ENCODE measurements at places on chromosomes 12 and 14.

DNA sequence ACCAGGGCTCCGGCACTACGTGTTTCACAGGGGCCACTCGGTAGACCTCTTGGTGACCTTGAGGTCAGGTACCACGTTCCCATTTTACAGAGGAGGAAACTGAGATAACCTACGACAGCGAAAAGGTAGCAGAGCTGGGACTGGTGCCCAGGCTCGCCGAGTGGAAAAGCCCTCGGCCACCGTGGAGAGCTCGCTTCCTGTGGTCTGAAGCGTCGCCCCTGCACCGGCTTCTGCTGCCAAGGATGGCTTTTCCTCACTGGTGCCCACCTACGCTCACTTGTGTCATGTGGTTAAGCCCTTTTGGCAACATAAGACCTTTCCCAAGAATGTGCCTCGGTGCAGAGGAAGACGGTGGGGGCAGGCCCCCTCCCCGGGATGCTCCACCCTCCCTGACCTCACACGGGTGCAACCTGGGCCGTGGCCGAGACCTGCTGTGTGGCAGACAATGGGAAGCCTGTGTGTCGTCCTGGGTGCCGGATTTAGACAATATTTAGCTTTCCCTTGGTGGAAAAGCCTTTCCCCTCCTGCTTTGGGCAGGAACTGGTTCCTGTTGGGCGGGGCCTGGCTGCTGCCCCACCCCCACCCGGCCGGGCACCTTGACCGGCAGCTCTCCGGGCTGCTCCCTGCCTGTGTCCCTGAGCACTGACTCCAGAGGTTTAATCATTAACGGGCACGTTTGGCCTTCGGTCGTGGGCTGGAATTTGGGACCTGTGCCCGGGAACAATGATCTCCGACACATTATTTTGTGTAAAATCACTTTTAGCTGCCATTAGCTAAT is 32.4 kb upstream of the PPP1R13B start:
- peak; percentile 66 for DNase-seq

DNA sequence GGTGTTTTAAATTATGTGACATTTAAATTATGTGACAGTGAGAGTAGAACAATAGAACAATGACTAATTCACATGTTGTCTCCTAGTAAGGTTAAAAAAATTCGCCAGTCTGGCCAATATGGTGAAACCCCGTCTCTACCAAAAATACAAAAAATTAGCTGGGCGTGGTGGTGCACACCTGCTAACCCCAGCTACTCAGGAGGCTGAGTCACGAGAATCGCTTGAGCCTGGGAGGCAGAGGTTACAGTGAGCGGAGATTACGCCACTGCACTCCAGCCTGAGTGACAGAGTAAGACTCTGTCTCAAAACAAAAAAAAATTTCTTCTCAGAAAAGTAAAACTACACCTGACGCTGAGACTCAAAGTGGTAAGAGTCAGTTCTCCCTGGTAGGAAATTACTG is 2.7 kb downstream of the CS start:
- no peak for DNase-seq

DNA sequence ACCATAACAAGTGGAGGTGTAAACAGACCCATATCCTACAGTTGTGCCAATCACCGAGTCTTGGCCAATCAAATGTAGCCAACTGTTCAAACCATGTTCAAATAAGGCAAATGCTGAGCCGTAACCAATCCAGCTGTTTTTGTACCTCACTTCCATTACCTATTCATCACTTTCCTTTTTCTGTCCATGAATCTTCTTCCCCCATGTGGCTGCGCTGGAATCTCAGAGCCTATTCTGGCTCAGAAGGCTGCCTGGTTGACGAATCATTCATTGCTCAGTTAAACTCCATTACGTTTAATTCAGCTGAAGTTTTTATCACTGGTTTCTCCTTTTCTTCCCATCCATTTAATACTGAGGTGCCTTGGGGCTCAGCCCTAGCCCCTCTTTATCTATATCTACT is 71.1 kb downstream of the TBC1D30 start:
- no peak for DNase-seq

DNA sequence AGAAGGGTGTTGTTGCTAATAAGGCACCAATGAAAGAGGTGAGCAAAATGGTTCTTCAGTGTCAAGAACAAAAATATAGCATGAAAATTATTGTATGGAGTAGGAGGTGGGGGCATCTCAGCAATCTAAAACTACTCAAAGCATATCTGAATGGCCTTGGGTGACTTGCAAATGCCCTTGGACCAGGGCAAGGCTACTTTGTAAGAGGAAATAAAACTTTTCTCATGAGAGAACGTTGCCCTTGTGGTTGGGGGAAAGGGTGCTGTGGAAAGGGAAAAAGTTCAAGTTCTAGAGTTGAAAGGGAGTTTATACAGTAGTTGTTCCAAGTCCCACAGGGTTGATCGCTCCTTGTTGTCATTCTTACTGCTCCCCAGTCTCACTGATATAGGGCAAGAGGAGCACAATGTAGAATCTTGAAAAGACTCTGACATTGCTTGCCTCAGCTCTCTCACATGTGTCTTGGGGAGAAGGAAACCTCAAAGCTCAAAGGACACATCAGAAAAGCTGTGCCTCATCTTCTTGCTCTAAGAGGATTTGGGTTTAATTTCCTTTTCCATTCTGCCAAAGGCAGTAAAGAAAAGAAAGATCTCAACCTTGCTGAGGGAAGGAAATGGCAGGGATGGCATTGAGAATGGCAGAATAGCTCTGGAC is 270.5 kb downstream of the DUSP6 start:
- DNase-seq: no peak

DNA sequence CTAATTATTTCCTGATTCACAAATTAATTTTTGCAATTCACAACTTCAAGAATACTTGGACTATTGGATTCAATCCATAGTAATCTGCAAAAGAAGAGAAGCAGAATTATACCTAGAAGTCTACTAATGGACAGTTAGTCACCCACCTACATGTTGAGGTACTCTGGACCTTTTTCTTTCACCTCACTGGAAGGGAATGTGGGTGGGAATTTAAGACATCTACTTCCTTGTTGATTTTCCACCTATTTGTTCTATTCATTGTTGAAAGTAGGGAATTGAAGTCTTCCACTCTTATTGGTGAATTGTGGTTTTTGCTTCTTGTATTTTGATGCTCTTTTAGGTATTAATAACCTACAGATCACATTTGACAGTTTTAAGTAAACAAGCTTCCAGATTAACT is 11.0 kb downstream of the RESF1 start:
- no peak for DNase-seq

DNA sequence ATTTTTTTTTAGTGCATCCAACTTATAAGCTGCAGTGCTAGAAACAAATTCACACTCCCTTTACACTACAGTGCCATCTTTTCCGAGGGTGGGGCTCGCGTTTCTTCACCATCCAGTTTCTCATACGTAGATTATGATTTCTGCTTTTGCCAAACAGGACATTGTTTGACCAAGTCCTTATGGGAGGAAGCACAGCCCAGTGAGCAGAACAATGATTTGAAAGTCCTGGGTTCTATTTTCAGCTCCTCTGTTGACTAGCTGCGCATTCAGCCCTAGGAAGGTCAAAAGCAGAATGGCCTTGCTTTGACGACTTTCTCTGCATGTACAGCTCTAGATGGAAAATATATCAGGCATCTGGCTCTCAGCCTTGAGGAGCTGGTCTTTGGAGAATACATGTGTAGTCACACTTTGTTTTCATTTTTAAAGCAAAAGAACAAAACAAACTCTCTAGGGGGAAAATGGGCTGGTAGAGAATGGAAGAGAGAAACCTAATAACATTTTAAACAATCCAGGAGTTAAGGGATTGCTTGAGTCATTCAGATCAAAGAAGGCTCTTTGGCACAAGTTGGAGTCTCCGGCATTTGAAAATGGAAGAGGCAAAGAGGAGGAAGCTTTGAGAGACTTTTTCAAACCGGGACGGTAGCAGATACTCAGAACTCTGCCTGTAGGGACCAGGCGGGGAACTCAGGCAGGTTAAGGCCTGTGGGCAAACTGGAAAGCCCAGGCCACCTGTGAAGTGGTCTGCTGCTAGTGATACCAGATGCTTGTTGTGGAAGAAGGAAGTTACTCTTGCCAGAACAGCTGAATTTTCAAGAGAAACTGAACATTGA is 257.3 kb upstream of the PLEKHG7 start:
- DNase-seq: no peak

GRCh38 chr12:75706786-75707605 is 195.6 kb upstream of the KRR1 start:
- no peak for DNase-seq

DNA sequence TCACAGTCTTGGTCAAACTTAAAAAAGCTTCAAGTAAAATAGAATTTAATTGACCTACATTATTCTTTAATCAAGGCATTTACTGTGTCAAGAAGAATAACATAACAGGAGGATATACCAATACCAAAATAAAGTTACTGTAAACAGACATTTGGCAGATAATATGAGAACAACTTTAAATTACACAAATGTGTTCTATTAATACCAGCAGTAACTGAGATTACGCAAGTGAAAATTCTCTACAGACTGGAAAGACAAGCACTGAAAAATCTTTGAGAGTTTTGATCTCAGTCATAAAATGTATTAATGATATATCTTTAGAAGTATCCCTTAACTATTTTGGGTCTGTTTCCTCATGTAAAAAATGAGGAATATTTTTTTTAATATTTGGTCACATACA is 169.2 kb upstream of the SOX5 start:
- no peak for DNase-seq

DNA sequence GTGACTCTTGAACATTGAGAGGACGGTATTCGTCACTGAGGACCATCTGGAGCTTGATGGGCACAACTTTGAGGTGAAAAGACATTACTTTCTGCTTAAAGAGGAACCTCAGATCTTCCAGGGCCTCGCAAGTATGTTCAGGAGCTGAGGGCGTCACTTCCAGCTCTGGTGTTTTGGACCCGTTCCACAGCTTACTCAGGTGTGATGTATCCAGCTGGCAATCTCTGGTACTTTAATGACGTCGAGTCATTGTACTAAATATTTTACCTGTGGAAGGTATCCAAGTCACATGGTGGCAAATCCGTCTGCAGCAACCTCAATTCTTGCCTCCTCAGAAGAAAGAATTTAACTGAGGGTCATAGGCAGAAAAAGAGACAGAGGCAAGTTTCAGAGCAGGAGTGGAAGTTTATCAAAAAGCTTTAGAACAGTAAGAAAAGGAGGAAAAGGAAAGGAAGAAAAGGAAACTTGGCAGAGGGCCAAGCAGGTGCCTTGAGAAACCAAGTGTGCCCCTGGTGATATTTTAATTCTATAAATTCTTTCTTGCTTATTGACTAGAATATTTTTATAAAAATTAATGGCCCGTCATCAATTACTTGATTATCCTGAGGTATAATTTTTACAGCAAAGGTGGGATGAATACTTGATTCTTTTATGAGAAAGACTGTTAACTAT is 250.6 kb downstream of the AEBP2 start:
- no peak for DNase-seq

DNA sequence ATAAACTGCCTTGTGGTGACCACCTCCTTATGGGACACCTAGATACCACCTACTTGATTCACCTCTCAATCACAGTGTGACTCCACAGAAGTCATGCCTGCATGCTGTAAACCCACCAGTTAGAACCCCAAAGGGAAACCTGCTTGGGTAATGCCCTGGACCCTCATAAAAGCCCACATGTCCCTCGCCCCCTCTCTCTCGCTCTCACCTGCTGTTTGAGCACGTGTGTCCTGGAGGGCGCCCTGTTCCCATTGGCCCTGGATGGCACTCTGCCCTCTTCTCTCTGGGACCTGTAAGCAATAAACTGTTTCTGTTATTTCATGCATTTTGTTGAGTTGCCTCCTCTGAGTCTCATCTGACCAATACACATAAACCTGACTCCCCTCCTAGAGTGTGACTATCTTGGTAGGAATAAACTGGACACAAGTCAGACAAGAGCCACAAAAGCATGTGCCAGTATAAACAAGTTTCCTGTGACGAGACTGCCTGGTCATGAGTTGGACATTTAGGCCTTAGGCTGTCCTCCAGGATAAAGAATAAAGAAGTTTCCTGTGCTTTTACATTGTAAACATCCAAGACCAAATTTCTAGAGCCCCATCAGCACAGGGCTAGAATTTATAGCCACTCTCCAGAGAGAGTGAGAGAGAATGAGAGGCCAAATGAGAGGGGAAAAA is 8.6 kb downstream of the IFI27L2 start:
- no peak for DNase-seq

DNA sequence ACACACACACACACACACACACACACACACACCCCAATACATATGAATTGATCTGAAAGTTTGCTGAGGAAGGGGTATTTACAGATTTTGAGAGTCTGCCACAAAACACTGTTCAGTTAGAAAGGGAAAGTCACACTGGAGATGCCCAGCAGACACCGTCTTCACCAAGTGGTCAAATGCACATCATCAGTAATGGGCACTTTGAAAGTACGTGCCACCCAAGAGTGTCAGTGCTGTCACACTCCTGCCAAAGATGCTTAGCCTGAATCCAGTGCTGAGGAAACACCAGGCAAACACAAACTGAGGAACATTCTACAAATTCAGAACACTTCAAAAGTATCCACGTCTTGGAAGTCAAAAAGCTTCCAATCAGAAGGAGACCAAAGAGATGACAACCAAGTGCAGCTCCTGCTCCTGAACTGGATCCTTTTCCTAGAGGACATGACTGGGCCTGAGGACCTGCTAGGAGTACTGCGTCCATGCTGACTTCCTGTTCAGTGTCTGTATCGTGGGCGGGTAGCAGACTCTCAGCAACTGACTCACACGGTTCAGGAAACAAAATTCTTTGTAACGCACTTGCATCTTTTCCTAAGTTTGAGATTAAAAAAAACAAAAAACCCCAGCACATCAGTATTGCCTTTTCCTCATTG is 18.6 kb downstream of the PSMC1 start:
- DNase-seq: no peak

- no peak for DNase-seq
Observed at GRCh38 chr12:104716172-104716571, 241.9 kb downstream of the SLC41A2 start.

GRCh38 chr12:22473212-22473611 is 71.1 kb downstream of the C2CD5 start:
- no peak for DNase-seq

DNA sequence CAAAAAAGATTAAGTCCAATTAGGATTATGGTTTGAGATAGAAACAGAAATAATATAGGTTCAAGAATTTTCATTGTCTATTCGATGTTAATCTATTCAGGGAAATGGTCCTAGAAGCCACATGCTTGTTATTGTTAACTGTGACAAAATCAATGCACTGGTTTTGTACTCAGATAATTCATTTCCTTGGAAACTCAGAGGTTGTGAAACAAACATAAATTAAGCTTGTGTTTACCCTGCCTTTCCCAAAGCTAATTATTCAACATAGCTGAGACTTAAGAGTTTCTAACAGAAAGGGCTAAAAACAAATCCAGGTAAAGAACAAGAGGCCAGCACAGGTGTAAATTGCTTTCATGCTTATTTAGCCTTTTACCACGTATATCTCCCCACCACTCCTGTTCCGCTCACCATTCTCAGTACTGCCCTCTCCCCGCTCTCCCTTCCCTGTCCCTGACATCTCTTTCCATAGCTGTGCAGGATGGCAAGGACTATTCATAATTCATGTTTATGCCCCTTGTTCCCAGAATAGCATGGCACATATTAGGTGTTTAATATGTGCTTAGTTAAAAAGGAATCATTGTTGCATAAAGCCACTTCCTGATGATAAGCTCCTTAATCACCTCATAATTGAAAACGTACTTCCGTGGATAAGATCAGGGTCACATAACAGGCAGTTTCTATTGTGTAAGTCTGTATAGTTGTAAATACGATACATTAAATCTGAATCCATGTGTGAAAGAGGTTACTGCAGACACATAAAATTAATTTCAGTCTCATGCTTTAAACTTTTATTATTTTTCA is 131.8 kb upstream of the USP15 start:
- DNase-seq: no peak

Measured in breast epithelium (tissue), 4 donors.